ENCODE measurements at places on chromosomes 6 and 20. TPM values are rescaled to one million over a fixed set of nuclear protein-coding genes. Genes with fewer than 3 reads are reported as not detected.

Gene HCRTR2
- total RNA-seq, result not detected

Gene AP5S1
- 25.9 TPM for total RNA-seq

Gene HEY2
- not detected for total RNA-seq

Gene PDRG1
- 7.5 TPM for total RNA-seq

Gene MPIG6B
- total RNA-seq, result 7.8 TPM

Gene SLC26A8
- total RNA-seq, result 0.27 TPM

All from hematopoietic multipotent progenitor cell (in vitro differentiated cells).